ENCODE measurements at places on chromosomes 12 and 14.

DNA sequence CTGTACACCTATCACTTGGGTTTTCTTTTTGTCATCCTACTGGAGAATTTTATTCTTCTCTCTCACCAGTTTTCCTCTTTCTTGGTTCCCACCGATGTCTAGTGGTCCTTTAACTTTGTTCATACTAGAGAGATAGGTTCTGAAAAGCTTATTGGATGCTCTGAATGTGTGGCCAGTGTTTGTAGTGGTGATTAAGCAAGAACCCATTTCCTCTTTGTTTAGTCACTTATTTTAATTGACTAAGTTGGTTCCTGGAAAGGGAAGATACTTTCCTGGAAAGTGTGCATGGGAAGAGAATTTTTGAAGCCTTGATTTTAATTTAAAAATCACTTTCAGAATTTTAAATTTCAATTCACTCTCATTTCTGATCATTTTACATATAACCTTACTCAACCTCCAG lies 127.2 kb downstream of the OTOGL start:
- DNase-seq = no peak

GRCh38 chr12:121301876-121302275 lies 5.4 kb upstream of the CAMKK2 start:
- DNase-seq = no peak

DNA sequence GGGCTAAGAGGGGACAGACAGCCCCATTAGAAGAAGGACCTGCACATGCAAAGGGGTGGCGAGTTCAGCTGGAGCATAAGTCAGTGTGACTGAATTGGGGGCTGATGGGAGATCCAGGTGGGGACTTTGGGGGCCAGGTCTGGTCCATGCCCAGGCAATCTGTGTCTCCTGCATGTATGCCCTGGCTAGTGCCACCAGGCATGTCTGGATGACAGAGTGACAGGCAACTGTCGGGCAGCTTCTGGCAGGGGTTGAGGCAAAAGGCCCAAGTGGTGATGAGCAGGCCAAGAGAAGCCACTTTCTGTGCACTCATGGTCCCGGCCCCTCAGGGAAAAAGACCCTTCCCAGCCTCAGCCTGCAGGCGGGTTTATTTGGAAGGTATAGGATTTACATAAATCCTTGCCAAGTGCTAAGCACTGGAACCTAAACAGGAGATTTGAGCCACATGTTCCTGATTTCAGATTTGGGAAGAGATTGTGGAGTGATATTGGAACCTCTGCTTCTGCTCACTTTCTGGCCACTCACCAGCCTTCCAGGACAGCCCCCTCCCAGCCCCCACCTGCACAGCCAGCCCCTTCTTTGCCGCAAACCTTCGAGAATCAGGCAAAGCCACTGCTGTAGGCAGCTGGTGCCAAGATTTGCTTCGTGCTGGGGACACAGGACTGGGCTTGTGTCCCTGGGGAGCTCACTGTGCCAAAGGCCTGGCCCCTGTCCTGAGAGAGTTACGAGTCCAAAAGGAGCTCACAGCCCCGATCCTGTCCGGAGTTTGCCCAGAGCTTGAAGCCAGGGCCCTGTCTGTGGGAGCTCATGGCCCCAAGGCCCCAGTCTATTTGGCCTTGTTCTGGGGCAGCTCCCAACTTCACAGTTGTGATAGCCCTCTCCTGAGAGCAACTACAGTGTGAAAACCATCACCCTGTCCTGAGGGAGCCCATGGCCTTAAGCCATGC lies 232.5 kb upstream of the RTL1 start:
- no peak for DNase-seq

DNA sequence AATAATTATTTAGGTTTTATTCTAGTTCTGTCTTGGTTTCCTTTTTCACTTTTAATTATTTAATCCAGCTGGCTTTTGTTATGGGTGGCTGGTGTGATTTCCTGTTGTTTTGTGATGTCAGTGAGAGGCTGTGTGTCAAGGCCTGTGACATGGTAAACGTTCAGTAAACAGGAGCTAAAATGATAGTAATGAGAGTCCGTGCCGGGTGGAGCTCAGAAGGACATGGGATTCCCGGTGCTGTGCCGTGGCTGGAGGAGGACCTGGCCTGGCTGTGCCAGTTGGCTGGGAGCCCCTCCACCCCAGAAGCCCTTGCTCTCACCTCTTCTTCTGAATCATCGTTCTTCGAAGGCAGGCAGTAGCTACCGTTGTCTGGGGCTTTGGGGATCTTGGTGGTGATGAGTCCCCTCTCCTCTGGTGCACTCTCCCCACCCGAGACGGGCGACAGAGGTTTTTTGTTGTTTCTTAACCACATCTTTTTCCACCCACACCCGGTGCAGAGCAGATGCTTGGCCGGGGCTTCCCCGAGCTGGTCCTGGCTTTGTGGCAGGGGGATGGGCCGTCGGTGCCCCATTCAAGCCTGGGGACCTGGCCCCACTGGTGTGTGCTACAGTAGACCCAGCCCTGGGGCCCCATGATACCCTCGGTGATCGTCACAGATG lies 29.1 kb downstream of the SH2B3 start:
- DNase-seq = no peak

DNA sequence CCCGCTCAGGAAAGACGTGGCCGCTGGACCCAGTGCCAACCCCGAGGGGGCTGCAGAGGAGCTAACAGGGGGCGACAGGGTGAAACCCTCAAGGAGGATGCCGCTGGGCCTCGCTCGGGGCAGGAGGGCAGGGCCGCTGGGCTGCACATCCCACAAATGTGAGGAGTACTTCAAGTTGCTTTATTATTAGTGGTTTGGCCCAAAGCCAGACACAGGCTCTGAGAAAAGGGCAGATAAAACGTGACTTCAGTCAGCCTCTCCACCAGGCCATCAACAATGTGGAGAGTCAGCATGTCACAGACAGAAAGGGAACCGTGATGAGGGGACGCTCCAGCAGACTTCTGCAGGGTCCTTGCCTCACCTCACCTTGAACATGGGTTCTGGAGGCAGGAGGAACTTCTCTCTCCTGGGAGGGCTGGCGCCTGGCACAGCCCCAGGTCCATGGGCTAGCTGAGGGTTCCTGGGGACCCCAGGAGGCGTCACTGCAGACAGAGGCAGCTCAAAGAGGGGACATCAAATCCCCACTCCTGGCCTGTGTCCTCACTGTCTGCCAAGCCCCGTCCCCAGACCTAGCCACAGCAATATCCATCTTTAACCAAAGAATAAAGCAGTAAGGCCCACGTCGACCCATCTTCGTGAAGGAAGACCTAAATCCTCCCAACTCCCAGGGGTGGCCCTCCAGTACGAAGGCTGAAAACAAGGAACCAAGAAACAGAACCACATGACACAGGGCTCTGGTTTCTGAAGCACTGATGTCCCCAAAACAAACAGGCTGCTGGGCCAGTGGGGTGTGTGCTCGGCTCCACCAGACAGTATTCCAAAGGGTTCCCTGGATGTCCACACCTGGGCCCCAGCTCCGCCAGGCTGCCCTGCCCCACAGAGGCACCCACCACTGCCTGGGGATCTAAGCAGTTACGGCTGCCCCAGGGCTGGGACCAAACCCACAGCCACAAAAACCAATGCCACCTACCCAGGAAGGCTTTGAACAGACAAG lies 35.1 kb downstream of the CCDC85C start:
- DNase-seq = peak; percentile 99

DNA sequence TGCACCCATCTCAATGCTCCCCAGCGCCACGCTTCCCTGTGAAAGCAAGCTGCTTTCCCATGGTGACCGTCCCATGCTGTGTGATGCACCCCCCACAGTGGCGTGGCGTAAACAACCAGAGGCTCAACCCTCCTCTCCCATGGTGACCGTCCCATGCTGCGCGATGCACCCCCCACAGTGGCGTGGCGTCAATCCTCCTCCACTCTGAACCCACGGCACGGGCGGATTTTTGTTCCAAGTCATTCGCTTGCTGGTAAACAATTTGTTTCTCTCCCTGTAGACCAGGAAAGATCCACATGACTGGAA lies 8.9 kb downstream of the STX2 start:
- DNase-seq = no peak

DNA sequence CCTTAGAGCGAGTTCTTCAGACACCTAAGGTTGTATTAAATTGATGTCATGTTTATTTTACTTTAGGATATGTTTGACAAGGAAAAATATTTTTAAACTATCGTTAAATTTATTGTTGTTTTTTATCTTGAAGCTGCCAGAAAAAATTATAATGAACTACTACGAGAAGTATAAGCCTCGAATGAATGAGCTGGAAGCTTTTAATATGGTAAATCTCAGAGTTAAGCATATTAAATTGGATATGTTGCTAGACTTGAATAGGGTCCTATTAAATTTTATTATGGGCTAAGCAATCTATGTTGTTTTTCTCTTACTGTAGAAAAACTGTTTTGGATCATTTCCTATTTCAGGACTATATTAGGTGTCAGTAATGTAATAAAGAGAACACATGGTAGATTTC lies 118.2 kb downstream of the METTL25 start:
- DNase-seq = no peak

GRCh38 chr14:64653900-64654245 lies 50.4 kb upstream of the PLEKHG3 start:
- DNase-seq = no peak

DNA sequence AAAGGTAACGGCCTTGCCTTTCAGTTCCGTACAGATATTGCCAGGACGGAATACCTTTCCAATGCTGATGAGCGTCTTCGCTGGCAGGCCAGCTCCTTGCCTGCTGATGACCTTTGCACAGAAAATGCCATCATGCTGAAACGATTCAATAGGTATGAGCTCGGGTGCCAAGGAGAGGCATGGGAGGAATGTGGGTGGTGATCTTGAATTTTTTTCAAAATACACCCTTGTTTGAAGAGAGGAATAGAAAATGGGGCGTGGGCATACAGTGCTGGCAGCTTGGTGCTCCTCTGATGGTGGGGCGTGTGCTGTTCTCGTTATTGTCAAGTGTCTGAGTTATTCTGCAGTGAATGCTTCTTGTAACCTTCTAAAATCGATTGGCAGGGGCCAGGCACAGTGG lies 52.5 kb downstream of the HSP90AA1 start:
- DNase-seq = no peak

DNA sequence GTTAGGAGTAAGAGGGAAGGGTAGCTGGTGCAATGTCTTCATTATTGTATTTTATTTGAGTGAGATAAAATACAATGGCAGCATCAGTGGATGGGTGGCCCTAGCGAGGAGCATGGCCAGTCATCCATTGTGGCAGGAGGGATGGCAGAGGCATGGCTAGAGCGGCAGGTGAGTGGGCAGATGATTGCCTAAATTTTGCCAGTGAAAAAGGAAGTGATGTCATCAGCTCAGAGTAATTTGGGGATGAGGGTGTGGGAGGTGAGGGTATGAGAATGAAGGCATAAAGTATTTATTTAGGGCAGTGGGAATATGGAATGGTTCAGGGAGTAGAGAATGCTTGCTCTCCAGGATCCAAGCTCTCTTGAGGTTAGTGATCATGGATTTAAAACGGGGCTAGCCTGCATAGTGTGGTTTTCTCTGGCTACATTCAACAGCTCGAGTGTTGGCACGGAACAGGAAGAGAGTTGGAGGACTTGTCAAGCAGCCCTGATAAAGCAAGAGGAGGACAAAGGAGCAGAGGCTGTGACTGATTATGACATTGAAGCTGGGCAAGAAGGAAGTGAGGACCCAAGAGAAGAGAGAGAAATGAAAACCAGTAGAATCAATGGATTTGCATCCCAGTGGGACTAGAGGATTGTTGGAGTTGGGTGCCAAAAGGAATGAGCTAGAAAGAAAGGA lies 18.7 kb upstream of the SERPINA6 start:
- DNase-seq = no peak

- DNase-seq = no peak
These were observed 189.0 kb downstream of the SOX5 start for GRCh38 chr12:23760495-23760894.

DNA sequence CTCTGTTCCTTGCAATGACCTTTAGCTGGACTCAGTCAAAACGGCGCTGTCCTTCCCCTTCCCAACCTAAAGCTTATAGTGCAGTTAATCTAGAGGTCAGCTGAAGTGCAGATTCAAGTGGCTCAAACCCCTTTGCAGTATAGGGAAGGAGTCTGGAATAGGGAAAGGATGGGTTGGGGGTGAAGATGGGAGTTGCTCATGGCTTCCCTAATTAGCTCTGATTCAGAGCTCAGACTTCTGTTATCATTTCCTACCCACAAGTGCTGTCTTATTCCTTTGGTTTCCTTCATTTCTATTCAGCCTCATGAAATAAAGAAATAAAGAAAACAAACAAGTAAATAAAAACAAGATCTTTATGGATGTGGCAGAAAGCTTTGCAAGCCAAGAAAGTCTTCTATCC lies 264.0 kb upstream of the HMGA2 start:
- DNase-seq = no peak

DNA sequence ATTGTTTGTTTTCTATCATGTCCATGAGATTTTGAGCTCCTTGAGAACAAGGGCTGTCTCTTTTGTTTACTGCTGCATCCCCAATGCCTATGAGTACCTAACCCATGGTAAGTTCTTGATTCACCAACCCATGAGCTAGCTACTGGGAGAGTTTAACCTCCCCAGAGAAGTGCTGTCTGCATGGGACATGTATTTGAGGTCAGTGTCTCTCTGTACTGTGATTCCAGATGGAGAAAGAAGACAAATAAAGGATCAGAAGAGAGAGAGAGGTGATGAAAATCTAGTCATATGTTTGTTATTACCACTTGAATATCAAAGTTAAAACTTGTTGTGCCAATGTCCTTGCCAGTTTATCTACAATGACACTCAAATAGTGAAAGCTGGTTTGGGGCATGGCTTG lies 421.8 kb downstream of the BCAT1 start:
- DNase-seq = no peak

DNA sequence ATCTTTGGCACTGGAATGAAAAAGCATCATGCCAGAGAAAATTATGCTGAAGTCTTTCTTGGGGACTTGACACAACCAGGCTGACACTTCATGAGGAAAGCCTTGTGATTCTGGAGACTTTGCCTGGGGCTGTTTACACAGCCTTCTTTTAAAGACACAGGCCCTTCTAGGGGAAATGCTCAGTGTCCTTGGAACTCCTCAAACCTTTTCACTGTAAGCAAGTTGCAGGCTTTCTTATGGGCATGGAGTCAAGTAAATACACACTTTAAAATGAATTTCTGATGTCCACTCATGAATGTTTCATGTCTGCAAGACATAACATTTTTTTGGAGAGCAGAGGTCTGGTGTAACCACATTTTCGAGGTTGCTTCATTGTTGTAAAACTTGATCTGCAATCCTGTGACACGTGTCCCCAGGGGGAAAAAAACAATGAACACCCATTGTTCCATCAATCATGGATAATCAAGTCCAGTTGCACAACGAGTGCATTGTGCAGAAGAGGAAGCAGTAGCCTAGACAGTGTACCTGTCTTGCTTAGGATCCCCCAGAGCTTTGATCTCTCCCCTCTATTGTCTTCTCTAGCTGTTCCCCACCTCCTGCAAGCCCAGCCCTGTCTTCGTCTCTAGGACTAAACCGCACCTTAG lies 155.1 kb upstream of the PRICKLE1 start:
- no peak for DNase-seq

Data from DMS79 treated with DMSO at 0.1 percent for 48 hours (cell line).